ENCODE measurements at places on chromosomes 16 and 17.

DNA sequence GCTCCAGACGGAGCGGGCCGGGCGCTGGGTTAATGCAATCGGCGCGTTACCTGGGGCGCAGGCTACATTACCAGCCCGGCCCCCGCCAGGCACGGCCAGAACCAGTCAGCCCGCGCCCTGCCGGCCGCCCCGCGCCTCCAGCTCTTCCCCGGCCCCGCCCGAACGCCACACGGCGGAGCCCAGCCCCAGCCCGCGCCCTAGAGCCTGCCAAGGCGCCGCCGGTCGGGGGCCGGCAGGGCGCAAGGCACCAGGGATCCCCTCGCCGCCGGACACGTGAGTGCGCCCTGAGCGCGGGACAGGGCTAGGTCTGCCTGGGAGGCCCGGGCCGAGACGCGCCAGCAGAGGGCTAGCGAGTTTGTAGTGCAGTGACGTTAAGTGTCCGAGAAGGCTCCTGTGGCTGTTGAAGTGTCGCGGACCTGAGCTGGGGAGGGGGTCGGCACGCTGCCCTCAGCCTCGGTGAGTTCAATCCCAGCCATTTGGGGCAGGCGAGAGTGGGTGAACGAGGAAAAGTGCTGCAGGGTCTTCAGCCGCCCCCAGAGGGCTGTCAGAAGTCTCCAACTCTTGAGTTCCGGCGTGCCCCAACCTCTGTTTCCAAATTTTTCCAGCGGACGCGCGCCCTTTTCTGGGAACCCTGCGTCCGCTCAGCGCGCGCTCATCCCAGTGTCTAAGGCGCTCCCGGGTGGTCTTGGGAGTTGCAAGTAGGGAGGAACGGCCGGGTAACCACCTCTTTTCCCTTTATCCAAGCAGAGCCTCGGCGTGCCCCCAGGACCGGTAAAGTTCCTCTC, at the start of gene SLC6A2:
Gene SLC6A2 (plus strand): TSS at position 92 of the 785 bp plus-strand sequence. CDS start 707 bp downstream, outside the sequence.
- DNase-seq, result no peak

GRCh38 chr16:68737046-68737729, at the start of gene CDH1:
TSS of gene CDH1 (plus strand) at chr16:68737292. CDS start at chr16:68737416, 124 bp downstream.
- DNase-seq, result peak; percentile 22

DNA sequence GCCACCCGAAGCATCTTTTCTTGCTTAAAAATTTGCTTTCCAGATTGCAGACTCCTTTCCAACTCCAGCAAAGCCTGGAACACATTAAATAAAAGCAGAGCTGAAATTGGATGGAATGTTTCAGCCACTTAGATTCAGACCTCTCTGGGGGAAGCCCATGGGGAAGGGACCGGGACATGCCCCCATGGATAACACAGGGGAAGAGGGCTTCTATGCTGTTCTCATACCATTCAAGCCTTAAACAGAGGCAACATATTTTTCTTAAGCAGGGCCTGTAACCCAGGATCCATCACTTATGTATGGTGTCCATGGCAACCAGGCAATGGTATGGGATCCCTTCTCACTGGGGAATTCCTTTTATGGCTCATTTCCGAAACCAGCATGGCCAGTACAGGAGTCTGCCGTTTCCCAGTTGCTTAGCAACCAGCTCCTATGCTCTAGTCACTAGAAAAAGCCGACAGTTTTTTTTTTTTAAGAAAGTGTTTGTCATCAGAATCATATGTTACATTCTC, 62.0 kb upstream of the MARCHF10 start:
- no peak for DNase-seq

GRCh38 chr17:9238340-9239245, 217.3 kb downstream of the NTN1 start:
- DNase-seq, result no peak

DNA sequence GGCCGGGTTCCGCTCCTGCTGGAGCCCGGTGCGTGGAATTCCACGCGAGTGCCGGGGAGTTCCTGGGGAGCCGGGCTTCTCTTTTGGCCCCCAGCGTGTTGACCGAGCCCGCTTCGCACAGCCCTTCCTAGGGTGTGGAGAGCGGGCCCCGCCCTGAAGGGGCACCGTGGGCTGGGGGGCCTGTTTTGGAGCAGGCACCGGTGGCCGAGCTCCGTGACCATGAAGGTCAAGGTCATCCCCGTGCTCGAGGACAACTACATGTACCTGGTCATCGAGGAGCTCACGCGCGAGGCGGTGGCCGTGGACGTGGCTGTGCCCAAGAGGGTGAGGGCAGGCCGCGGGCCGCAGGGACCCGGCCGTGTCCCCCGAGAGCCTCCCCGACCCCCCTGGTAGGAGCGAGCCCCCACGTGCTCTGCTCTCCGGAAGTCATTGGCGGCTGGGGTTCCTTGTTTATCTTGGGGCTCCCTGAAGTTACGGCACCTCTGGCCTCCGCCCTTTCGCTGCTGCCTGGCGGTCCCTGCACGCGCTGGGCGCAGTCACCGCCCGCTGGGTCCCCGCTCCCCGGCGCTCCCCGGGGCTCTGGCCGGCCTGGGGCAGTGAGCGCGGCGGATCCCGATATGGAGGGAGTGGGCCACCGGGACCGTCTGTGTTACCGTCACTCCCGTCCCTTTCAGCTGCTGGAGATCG, 528 bp downstream of the HAGHL start:
- peak; percentile 41 for DNase-seq

DNA sequence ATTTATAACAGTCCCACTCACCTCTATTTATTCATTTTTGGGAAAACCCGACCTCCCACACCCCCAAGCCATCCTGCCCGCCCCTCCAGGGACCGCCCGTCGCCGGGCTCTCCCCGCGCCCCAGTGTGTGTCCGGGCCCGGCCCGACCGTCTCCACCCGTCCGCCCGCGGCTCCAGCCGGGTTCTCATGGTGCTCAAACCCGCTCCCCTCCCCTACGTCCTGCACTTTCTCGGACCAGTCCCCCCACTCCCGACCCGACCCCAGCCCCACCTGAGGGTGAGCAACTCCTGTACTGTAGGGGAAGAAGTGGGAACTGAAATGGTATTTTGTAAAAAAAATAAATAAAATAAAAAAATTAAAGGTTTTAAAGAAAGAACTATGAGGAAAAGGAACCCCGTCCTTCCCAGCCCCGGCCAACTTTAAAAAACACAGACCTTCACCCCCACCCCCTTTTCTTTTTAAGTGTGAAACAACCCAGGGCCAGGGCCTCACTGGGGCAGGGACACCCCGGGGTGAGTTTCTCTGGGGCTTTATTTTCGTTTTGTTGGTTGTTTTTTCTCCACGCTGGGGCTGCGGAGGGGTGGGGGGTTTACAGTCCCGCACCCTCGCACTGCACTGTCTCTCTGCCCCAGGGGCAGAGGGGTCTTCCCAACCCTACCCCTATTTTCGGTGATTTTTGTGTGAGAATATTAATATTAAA, 638 bp upstream of the TMEM88 start:
- DNase-seq, result no peak

DNA sequence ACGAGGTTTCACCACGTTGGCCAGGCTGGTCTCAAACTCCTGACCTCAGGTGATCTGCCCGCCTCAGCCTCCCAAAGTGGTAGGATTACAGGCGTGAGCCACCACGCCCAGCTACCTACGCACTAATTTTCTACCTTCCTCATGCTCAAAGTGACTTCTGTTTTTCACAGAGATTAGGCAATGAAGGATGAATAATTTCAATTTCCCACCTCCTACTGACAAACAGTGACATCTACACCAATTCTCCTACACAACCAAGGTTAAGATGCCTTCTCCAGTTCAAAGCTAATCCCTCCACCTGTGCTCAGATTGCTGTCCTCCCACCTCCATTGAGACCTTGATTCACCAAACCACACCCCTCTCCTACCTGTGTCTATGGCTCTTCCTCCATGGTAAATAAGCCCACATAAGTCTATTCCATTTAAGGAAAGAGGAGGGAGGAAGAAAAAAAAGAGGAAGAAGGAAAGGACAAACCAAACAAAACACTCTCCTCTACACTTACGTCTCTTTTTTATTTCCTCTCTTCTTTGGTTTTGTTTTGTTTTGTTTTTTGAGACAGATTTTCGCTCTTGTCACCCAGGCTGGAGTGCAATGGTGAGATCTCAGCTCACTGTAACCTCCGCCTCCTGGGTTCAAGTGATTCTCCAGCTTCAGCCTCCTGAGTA, 5.5 kb upstream of the MED11 start:
- no peak for DNase-seq

DNA sequence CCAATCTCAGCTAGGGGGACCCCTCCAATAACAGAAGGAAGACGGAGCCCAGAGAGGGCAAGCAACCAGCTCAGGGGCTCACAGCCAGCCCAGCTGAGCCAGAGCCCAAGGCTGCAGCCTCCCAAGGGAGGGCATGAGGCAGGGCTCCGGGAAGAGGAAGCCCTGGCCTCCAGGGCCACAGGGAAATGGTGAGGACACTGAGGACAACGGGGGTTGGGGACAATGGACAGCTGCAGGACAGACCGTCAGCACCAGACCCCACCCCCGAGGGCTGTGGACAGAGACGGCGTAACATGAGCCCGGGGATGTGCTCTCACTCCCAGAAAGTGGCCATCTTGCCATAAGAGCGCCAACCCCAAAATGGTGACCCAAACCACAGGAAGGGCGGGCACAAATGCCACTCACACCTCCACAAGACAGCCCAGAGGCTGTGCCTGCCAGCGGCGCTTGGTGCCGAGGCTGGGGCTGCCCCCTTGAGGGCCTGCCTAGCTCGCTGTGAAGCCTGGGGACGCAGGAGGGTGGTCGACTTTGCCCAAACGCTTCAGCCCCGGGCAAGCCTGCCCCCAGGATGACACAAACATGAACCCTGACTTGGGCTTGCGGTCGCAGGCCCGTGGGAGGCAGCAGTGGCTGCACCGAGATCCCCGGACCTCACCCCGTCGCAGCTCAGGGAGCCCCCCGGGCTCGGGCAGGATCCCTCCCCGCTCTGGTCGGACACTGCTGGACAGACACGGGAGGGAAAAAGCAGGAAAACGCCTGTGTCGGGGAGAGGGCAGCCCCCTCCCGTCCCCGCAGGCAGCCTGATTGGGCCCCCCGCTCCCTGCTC, 10.5 kb downstream of the PIMREG start:
- DNase-seq, result no peak

GRCh38 chr17:43543771-43544575, 2.2 kb downstream of the ETV4 start:
- no peak for DNase-seq

DNA sequence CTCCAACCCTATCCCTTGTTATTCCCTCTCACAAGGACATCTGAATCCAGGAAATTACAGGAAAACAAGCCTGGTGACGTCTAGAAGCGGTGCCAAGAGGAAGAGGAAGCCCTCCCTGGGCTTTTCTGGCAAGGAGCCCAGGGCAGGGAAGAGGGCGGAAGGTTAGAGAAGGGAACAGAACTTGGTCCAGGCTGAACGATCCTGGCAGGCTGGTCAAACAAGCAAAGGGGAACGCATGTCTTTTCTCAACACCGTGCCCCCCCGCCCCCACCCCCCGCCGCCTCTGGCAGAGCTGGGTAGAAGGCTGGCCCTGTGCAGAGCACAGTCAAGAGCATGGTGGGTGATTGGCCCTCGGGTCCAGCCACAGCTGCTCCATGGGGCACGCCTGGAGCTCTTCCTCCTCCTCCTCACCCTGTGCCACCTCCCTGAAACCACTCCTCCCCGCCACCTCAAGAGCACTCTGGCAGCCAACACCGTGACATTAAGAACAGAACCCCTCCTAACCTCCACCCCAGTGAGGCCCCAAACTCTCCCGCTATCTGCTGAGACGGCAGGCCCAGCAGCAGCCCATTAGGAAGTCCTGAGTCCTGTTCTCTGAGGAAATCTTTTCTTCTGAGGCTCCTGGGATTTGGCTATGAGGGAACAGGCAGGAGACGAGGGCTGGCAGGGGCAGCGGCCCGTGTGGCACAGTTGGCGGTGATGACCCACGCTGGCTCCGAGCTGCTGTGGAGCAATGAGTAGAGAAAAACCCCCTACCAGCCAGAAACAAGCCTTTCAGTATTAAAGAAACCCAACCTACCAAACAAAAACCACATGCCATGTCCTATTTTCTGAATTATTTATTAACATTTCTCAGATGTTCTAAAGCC, 7.3 kb downstream of the C16orf86 start:
- DNase-seq, result no peak

GRCh38 chr17:2649191-2649590, 55.7 kb downstream of the PAFAH1B1 start:
- DNase-seq, result no peak

GRCh38 chr16:60151987-60152386, 1417.9 kb upstream of the GOT2 start:
- DNase-seq, result no peak

DNA sequence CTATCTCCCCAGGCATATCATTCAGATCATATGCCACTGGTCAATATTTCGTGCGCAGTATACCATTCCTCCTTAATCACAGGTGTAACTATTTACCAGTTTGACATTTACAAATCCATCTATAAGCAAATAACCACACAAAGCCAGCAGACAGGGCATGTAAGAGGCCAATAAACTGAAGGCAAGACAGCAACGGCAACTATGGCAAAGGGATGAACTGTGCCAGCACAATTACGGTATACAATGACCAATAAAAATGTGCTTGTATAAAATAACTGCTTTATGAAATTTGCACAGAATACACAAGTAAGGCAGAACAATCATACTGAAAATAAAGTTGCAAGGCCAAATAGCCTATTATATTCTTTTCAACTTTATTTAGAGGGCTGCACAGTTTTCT, 9.2 kb downstream of the NETO2 start:
- no peak for DNase-seq

DNA sequence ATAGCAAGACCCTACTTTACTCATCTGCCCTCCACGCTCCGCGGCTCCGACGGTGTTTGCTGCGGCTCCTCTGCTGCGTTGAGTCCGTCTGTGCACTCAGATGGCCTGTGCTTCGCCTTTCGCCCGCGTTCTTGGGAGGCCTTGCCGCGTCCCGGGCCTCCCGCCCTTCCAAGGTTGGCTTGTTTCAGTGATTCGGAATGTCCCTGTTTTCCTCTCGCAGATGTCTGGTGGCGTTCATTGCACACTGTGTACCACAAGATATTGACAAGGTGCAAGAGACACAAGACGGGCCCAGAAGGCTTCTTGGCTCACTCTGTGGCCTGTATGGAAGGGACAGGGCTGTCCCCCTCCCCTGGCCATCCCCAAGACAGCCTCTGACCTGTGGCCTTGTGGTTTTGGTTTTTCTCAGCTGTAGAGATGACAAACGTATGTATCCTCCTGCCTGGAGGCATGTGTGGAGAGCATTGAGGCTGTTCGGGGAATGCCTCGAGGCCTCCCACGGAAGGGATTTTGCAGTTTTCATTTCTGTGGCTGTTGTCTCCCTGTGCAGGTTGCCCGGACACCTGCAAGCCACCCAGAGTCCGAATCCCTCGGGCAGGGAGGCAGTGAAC, 15.4 kb downstream of the MGRN1 start:
- DNase-seq, result no peak

GRCh38 chr16:81521141-81521626, 76.6 kb downstream of the CMIP start:
- peak; percentile 90 for DNase-seq

GRCh38 chr17:37510056-37510455, 20.4 kb downstream of the DUSP14 start:
- DNase-seq, result no peak

- DNase-seq, result no peak
These were observed 5.1 kb upstream of the GNA13 start for GRCh38 chr17:65061646-65062045.

GRCh38 chr16:22734368-22734767, 79.6 kb upstream of the HS3ST2 start:
- no peak for DNase-seq

GRCh38 chr17:9628509-9628908, 16.8 kb upstream of the USP43 start:
- no peak for DNase-seq

Data from activated gamma-delta T cell treated with Interleukin-2 at 50 U/mL for 16 hours (primary cell).